Karpas-422 (cell line): ENCODE measurements at places on chromosomes 2 and 18.
A peak's percentile ranks its signal among the peaks of the same experiment; 100 is the strongest.

- DNase-seq = peak; percentile 14
Observed at GRCh38 chr2:102001767-102002142, 10.0 kb downstream of the IL1R2 start.

GRCh38 chr18:10381951-10382350, 72.5 kb upstream of the APCDD1 start:
- DNase-seq = no peak

- DNase-seq = no peak
Observed at GRCh38 chr2:46336283-46336959, 39.2 kb downstream of the EPAS1 start.

DNA sequence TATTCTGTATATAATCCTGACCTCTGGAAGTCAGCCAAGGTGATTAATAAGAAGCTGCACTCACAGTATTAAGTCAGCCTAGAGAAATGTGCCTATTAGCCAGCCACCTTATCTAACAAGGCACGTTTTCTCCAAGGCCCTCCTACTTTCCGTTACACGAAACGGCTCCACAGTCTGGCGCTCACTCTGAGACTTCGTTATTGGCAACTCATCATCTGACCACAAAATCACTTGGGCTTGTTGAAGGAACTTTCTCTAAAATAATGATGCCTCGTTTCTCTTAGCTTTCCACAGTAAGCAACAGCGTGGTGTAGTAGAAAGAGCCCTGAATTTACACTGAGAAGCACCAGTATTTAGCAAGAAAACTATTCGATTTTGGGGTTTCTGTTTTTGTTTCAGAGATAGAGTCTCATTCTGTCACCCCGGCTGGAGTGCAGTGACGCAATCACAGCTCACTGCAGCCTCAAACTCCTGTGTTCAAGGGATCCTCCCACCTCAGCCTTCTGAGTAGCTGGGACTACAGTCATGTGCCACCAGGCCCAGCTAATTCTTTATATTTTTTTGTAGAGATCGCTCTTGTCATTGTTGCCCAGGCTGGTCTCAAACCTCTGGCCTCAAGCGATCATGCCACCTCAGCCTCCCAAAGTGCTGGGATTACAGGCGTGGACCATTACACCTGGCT, 53.6 kb upstream of the SLC14A1 start:
- no peak for DNase-seq

DNA sequence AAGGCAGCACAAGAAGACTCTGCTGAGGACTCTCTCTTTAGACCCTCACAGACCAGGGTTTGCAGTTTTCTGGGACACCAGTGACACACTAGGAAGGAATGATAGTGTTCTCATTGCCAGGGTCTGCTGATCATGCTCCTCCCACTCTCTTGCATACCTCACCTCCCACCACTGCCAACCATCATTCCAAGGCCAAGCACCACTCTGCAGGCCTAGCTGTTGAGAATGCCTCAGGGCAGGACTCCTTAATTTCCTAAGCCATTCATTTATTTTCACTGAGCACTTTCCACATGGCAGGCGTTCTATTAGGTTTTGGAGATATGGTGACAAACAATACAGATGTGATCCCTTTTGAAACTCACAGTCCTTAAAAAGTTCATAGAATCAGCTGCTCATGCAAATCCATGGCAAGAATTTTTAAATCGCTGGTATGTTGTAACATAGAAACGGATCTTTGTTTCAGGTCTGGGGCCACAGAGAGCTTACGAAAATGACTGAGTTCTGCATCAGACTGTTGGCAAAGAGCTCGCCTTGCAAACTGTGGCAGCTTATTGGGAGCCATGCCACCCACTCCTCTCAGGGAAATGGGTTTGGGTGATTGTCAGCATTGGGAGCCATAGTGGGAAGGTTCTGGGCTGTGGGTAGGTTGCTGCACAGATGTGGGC, 78.5 kb downstream of the XDH start:
- no peak for DNase-seq

DNA sequence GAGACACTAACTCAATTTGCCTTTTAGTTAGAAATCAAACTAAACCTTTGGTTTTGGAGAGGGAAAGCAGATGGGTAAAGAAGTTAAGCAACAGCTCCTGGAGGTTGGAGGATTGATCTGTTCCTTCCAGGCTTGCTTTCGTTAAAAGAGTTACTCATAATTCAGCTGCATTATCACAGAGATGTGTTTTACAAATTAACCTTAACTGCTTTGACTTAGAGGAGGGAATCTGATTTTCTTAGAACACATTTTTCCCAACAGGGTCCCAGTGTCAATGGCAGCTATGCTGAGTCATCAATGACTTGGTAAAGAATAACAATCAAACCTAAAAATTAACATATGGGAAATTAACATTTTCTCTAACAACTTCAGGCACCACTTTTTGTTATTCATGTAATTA, 113.4 kb downstream of the COPS8 start:
- no peak for DNase-seq

- no peak for DNase-seq
Observed at GRCh38 chr2:197500503-197501131, 438 bp downstream of the HSPE1 start.

- DNase-seq = peak; percentile 82
Observed at GRCh38 chr18:45839414-45840395, 14.2 kb downstream of the SIGLEC15 start.

GRCh38 chr2:239291475-239292350, 109.1 kb downstream of the HDAC4 start:
- no peak for DNase-seq

DNA sequence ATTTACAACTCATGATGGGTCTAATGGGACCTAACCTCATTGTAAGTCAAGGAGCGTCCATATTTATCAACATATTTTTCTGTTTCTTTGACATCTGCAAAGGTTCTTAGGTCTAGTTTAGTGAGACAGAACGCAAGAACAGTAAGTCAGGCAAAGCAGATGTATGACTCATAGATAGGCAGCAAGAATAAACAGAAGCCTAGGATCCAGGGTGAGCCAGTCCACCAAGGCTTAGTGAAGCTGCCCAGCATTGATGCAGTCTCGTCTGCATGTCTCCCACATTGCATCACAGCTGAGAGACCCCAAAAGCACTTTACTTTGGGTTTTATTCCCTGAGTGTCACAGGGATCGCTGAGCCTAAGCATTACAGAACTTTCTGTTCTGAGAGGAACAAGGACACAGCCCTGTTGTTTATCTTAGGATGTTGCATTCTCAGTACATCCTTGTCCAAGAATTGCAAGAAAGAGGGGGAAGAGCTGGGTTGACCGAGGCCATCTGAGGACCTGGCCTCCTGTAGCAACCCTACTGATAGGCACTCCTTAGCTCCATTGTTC, 29.6 kb upstream of the TMEM177 start:
- DNase-seq = no peak

DNA sequence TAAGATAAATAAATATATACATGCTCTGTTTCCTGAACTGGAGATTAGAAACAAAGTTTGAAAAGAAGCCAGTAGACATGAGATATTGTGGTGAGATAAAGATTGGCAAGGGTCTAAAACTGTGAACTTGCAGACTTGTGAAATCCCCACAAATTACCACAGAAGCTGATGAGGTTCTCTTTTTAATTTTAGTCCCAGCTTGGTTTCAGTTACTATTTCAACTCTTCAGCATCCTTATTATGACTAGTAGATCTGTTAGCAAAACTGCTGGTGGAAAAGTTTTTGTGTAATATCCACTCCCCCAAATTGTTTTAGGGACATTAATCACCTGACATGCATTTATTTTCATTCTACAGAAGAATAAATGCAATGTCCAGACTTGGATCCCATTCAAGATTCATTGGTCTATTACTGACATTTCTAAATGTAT, 20.8 kb downstream of the RASGRP3 start:
- no peak for DNase-seq

DNA sequence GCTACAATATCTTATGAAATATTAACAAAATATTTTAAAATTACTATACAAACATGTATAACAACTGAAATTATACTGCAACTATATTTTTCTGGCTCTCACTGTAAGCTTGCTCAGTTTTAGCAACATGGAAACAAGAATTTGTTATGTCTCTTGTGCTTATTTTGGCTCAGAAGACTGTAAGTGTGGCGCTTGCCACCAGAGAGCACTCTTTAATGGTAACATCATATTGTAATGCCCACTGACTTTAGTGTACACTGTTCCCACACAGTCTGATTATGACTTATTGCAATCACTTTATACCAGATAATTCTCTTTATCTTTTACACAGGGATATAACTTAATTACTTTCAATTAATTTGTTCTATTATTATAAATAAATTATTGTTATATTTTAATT, 1500.6 kb upstream of the TMEFF2 start:
- peak; percentile 58 for DNase-seq

DNA sequence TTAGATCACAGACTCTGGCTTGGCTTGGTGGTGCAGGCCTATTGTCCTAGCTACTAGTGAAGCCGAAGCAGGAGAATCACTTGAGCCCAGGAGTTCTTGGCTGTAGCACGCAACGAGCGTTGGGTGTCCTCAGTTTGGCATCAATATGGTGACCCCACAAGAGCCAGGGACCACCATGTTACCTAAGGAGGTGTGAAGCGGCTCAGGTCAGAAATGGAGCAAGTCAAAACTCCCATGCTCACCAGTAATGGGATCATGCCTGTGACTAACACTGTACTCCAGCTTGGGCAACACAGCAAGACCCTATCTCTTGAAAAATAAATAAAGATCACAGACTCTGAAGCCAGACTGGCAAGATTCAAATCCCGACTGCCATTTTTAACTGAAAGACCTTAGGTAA, 1.7 kb upstream of the NOL10 start:
- DNase-seq = no peak

GRCh38 chr2:86069783-86070339, 35.8 kb downstream of the POLR1A start:
- no peak for DNase-seq

DNA sequence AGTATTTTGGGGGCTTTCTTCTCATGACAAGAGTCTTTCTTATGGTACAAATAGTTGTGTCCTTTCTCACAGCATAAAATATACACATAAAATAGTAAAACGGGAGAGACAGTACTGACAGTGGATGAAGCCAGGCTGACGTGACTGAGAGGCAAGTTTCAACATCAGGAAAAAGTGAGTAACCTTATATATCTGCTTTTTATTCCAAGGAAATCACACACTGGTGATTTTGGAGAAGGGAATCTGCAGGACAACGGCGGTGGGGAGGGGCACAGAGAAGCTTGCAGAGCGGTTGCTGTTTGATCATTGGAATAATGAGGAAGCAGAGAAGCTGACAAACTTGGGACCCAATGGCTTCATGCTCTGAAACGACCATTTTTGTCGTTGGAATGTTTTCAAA, 130.6 kb upstream of the ZNF236 start:
- no peak for DNase-seq

GRCh38 chr2:42438685-42439084, 55.1 kb downstream of the KCNG3 start:
- no peak for DNase-seq

DNA sequence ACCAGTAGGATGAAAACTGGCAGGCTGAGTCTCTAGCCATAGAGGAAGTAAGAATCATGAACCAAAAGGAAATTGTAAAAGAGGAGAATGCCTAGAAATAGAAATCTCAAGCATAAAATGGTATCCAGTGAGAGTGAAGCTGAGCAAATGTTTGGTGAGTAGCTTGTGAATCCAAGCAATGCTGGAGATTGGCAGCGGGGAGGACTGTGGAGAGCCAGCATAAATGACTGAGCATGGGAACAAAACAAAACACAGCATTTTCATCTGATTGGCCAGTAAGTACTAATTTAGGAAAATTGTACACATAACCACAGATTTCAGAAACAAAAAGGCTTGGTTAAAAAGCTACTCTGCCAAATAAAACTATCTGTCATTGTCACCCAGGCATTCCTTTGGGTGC, 390.0 kb downstream of the STK39 start:
- DNase-seq = no peak

GRCh38 chr18:36771245-36771644, 57.6 kb downstream of the TPGS2 start:
- DNase-seq = peak; percentile 75

DNA sequence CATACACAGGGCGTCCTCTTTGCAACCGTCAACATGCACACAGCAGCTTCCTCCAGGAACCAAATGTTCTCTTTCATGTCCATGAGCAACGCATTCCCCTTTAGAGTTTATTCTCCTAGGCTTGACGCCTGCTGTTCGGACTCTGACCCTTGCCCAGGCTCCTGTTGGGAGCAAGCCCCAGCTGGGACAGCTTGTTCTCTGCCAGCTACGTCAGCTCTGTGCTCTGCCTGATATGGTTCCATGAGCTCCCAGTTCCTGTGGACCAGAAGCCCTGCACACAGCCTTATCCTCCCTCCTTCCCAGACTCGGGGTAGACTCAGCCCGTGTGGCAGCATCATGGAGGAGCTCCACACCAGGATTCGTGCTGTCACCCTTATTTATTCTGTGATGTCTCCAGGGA, 253.1 kb upstream of the PXDN start:
- DNase-seq = no peak

DNA sequence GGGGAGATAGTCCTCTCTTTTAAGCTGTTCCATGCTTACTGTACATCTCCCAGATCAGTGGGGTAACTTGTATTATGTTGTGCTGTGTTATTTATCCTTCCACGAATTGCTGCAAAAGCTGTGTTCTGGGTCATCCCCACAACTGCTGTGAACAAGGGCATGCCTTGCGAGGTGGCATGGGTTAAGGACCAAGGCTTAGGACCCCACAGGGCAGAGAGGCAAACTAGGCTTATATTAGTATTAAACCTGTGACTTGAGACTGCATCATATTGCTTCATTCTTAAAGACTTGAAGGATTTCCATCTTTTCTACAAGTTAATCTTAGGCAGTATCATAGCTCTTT, 19.9 kb downstream of the RND3 start:
- DNase-seq = no peak

- DNase-seq = no peak
Observed at GRCh38 chr2:145775591-145775990, 1255.7 kb upstream of the ZEB2 start.

DNA sequence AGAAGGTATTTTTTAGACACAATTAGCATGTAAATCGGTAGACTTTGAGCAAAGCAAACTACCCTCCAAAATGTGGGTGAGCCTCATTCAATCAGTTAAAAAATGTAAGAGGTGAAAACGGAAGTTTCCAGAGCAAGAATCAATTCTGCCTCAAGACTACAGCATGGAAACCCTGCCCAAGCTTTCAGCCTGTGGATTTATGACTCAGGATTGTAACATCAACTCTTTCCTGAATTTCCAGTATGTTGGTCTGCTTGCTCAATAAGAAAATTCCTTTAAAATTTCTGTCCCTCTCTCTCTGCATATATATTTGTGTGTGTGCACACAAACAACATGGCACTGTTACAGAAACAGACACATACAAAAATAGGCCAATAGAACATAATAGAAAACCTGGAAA, 228.6 kb upstream of the DOK6 start:
- DNase-seq = no peak

GRCh38 chr2:14952400-14952963, 320.0 kb downstream of the LRATD1 start:
- no peak for DNase-seq
